ENCODE measurements at places on chromosomes 16 and 17.

DNA sequence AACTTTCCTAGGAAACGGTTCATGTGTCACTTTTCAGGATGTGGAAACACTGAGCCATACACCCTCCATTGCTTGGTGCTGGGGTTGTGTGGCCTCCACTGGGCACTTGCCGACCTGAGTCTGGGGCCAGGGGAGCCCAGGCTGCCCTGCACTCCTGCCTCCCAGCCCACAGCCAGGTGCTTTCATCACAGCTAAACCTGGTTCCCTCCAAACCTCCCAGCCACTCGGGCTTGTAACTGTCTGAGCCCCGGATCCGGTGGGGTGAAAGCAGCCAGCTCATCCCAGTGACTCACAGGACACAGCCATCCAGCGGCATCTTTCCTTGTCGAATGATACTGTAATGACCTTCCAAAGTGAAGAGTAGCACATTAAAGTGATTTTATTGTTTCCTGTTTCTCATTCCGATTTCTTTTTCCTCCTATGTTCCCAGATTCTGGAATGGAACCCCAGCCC is 19.8 kb downstream of the CARHSP1 start:
- DNase-seq: peak; percentile 81

GRCh38 chr16:82639263-82639662 is 12.5 kb downstream of the CDH13 start:
- DNase-seq: no peak

DNA sequence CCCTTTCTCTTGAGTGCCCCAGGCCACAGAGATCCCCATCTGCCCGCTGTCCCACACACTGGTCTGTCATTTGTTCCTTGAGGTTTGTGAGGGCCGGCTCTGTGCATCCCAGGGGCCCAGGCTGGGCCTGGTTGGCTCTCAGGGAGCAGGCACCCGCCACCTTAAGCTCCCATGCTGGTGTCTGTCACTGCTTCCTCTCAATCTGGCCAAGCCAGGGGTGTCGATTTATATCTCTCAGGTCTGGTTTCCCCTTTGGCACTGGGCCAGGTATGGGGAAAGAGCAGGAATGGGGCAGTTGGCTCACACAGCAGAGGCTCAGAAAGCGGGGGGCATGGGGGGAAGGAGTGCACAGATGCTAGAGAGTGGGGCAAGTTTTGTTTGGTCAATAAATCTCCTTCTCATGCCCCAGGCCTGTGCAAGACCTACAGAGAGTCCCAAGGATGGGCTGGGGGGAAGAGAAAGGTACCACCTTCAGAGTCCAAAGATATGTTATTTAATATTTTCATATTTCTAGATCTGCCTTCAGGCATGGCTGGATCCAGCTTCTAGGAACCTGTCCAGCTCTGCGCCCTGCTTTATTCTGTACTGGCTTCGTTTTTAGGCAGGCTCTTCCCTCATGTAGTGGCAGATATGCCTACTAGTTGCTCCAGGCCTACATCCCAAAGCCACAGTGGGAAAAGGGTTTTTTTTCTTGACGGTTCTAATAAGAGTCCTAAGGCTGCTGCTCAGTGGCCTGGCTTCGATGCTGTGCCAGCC is 34.3 kb downstream of the IL4R start:
- no peak for DNase-seq

- peak; percentile 76 for DNase-seq
These were observed 29.0 kb upstream of the CLEC3A start for GRCh38 chr16:77993111-77993985.

DNA sequence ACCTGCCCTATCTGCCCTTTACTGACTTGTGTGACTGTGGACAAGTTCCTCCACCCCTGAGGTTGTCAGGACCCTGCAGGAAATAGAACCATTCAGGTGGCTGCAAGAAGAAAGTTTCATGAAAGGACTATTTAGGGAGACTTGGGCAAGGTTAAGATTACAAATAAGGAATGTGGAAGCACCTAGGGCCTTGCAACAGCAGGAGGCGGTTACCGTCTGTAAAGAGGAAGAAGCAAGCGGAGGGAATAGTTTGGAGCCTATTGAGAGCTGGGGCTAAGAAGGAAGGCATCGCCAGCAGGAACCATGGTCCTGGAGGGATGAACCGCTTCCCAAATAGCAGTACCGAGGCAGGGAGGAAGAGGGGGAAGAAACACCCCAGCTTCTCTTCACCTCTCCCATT is 132.4 kb downstream of the PRKCB start:
- DNase-seq: no peak

DNA sequence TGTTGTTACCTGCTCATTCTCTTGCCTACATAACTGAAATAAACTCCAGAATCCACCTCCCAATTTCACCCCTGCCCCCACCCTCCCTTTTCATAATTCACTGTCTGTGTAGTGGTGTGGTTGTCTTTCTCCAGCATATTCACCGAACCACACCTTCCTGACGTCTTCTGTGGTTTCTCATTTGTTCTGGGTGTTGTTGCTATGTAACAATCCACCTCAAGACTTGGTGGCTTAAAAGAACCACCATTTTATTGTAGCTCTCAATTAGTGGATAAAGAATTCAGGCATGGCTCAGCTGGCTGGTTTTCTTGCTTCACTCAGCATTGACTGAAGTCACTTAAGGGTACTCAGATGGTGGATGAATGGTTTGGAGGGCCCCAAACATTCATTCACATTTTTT is 229.8 kb downstream of the MAF start:
- DNase-seq: no peak

GRCh38 chr17:18141210-18141803 is 32.8 kb downstream of the MYO15A start:
- DNase-seq: peak; percentile 43

DNA sequence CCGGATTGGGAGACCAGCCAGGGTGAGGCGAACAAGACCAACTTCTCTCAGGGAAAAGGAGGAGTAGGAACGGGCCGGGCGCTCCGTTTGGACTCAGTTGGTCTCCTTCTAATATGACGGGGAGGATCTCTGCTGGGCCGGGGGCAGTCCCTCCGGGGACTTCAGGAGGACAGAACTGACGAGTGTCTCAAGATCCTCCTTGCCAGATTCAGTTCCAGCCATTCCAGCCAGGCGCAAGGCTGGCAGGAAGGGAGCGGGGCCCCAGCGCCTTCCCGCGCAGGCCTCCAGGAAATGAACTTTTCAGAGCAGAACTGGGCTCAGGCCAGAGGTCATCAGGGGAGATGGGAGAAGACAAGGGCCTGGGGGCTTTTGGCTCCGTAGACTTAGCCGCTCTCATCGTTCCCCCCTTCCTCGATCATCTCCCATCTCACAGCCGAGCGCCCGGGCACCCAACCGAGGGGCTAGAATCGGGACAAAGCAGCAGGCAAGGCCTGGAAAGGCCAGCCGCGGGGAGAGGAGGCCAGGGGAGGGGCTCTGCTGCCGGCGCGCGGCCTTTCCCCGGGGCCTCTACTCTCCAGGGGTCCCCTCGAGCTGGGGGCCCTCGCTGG is 1.6 kb downstream of the ZNF423 start:
- DNase-seq: no peak

DNA sequence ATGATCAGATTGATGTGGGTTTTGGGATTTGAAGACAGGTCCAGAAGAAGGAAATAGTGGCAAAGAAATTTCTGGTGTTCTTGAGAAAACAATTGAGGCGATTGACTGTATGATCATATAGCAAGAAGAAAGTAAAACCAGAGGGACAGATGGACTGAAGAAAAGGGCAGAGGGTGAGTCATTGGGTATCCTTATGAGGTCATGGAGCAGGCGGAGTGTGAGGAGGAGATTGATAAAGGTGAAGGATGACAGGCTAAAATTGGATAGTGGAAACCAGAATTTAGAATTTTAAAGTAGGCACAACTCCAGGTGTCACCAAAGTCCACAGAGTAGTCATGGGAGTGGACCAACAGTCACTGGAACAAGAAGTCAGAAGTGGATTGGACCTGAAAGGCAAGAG is 1.4 kb upstream of the KRT28 start:
- DNase-seq: no peak

- DNase-seq: no peak
These were observed 52.5 kb downstream of the NFAT5 start for GRCh38 chr16:69618307-69618706.

GRCh38 chr16:57950382-57950781 is 20.5 kb downstream of the CNGB1 start:
- no peak for DNase-seq

DNA sequence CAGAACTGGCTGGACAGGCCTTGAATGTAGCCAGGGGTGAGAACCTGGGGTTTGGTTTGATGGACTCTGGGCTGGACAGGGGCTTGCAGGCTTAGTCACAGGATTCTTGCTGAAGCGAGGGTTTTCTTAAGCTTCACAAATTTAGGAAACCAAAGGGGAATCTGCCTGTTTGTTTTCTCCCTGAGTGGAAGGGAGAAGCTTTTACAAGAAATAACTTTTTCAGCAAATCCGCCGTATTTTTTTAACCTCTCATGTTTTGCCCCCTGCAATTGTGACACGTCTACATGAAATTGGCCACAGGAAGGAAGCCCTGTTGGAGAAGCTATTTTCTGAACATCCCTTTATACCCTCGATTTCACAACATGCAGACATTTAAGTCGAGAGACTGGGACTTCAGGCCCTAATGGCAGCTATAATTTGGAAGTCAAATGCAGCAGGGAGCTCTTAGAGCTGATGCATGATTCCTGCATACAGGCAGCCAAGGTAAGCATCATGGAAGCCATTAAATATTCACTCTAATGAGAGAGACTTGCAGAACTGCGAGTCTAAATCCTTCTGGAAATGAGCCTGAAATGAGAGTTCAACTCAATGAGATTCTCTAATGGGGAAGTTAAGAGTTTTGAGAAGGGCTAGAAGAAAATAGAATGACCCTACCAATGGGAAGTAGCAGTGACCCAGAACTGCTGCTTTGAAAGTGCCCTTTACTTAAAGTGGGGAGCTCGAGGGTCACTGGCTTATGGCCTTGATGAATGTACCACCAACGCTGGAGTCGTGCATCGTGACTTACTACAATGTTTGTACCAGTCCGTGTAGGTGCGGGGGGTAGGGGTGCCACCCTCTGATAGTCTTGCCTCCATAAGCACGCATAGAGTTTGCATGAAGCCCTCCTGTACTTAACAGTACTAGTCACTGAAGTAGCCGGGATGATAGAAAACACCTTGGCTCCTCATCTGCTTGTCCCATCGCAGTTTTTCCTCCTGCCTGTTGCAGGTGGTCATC is 45.1 kb upstream of the IRF8 start:
- no peak for DNase-seq

DNA sequence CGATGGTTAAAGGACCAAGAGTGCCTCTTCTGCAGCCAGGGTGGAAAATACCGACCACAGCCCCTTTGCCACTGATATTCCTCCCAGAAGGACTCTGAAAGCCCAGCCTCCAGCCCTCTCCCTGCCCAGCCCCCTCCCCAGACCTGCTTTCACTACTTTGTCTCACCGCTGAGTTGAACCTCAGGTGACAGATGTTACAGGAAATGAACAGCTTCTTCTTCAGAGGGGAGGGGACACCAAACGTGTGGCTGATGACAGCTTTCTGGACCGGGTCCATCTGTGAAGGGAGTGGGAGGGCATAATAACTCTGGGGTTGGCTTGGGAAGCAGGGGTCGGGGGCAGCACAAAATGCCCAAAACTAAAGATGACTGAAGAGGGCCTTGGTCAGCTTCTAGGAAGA is 14.2 kb downstream of the NKIRAS2 start:
- no peak for DNase-seq

- DNase-seq: peak; percentile 52
These were observed 302.2 kb downstream of the FOXL1 start for GRCh38 chr16:86880316-86881117.

DNA sequence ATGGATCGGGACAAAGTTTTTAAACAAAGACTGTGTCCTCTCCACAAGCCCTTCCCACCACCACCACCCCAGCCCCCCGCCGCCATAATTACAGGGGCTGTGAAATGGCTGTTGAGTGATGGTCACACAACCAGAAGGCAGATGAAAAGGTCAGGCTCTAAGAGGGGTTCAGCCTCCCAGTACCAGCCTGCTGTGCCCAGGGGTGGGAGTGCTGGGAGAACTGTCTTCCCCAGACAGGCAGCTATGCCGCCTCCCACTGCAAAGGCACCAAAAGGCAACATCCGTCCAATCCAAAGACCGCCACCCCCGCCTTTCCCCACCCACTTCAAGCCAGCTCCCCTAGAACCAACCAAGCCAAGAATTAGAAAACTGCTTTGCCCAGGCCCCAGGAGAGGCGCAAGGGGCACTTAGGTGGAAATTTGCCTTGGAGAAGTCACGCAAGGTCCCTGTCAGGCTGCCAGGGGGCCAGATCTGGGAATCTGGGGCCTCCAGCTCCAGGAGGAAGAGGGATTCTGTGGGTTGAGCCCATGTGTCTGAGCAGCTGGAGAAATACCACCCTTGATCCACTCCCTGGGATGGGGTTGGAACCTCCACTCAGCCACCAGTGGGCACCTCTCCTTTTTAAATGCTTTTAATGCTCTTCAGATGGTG is 14.4 kb downstream of the CARHSP1 start:
- DNase-seq: no peak

DNA sequence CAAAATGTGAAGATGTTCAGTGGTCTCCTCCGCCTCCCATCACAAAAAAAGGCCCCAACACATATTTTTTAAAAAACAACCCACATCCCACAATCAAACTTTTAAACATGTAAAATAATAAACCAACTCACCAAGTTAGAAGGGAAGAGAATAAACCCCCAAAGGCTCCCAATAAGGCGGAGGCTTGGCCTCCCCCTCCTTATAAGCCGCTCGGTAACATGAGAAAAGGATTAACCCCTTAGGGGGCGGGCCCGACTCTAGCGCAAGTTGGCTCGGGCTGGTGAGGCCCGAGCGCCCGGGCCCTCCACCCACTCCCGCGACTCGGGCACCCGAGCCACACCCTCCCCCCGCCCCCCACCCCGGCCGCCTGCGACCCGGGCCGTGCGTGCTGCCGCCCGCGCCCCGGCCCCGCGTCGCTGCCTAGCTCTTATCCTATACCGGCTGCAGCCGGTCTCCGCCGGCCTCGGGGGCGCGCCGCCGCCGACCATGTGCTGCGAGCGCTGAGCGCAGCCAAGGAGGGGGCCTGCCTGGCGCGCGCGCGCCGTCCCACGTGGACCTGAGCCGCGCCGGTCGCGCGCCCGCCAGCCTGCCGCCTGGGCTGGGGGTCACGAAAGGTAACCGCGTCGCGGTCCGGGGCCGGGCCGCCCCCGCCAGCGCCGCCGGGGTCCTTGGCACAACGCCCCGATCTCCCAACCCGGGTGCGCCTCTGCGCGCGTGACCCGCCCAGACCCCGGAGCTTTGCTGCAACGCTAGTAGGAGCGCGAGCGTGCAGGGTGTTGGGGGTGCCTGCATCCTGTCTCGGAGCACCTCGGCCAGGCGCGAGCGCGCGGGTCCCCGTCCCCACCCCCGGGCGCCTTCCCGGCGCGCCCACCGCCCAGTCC is at the start of the genes ARSG and SLC16A6:
Gene ARSG (plus strand): TSS at position 541 of the 881 bp plus-strand sequence. CDS start 15,999 bp downstream, outside the sequence.
Gene SLC16A6 (minus strand): TSS at position 173 of the 881 bp plus-strand sequence. CDS start 12,807 bp downstream, outside the sequence.
- peak; percentile 16 for DNase-seq

GRCh38 chr17:3980381-3981014 is 16.3 kb upstream of the ATP2A3 start:
- DNase-seq: no peak

DNA sequence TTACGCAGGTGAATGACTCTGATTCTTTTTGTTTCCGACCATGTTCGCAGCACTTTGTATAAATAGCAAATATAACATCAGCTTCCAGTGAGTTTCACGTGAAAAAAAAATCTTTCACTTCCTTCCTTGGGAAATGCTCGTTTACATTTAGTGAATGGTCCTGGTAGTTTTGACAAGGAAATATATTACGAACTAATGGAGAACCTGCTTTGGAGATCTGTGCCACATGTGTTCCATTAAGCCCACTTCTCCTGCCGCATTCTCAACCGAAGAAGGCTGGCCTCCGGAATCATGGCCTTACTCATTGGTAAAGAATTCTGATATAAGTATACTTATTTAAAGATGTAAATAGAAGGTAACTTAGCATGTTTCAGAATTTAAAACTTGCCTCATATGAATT is 3.6 kb downstream of the CRAMP1 start:
- peak; percentile 52 for DNase-seq

All from fibroblast of skin of abdomen (primary cell).